ENCODE measurements at places on chromosomes 5 and 9.

DNA sequence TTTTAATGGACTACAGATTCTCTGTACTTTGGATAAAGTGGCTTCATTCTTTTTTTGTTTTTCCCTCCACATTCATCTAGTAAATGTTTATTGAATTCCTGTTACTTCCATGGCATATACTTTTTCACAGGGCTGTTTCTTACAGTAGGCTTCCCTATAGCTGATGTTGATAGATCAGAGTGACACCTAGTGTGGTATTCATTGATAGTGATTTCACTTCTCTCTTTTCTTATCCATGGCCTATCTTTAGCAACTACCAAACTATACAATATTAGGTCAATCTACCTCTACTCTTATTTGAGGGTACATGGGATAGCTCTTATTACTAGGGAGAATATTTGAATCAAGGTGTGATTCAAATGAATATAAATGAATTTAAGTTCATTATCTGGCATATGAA, 35.8 kb downstream of the FSD1L start:
- DNase-seq = no peak

- DNase-seq = peak; percentile 89
Observed at GRCh38 chr5:177389241-177390169, 5.3 kb downstream of the SLC34A1 start.

DNA sequence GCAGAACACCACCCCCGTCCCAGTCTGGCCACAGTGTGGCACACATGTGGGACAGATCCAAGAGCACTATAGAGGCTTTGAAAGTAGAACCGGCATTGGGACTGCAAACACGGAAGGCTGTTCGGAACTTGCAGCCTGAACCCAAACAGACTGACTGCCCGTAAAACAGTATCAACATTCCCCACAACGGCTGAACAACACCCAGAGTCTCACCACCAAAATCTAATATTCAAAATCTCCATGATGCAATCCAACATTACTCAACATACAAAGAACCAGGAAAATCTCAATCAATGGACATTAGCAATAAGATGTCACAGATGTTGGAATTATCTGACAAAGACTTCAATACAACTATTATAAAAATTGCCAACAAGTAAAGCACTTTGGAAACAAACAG, 82.3 kb downstream of the ROR2 start:
- no peak for DNase-seq

GRCh38 chr5:173774271-173774761, 113.8 kb upstream of the CPEB4 start:
- no peak for DNase-seq

GRCh38 chr5:1937590-1937989, 54.9 kb upstream of the IRX4 start:
- no peak for DNase-seq

GRCh38 chr5:54009357-54009756, 301.0 kb downstream of the ARL15 start:
- no peak for DNase-seq

GRCh38 chr5:143871672-143872071, 59.7 kb downstream of the HMHB1 start:
- no peak for DNase-seq

DNA sequence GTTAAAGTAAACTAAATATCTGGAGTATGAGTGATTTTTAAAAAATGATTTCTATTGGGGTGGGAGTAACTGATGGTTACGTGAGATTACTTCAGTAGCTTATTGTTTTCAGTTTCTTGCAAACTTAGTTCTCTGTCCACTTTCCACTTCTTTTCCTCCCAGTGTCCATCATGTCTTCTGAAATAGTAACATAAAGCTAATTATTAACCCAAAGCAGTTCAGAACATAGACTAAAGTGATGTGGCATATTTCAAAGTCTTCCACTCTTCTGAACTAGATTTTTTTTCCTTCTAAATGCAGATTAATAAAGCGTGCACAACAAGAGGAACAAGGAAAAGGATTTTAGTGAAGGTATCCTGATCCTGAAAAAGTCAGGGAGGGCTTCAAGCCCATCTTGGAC, 114.1 kb downstream of the MAN2A1 start:
- no peak for DNase-seq

GRCh38 chr9:131487621-131488031, 15.1 kb upstream of the POMT1 start:
- no peak for DNase-seq

DNA sequence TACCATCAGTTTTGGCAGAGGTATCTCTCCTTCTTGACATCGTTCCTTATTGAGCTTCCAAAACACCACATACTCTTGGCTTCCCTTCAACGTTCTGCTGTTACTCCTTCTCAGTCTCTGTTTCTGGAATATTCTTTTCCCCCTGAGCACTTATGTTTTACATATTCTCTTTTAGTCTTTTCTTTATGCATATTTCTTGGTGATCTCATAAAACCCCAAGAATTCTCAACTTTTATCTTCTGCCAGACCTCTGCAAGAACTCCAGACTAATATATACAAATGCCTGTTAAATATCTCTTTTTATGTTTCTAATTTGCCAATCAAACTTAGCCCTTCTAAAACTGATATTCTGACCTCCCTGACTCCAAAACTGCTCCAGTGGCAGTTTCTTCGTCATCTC, 453.4 kb upstream of the CTNND2 start:
- no peak for DNase-seq

GRCh38 chr5:56432321-56432720, 199.2 kb upstream of the ANKRD55 start:
- DNase-seq = no peak

DNA sequence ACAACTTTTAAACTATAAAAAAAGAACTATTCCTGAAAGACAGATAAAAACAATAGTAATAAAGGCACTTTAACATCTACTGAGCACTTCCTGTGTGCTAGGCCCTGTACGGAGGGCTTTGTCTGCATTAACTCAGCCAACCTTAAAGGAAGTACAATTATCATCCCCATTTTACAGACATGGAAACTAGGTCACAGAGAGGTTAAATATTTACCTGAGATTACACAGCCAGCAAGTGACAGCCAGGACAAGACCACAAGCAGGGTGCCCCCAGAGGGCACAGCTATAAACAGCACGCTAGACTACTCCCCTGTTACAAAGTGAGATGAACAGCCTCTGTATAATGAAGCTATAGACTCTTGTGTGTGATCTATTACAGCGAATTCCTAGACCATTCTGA, 25.5 kb downstream of the DDX31 start:
- DNase-seq = no peak

GRCh38 chr5:135395451-135395850, 3.6 kb downstream of the MACROH2A1 start:
- DNase-seq = no peak

DNA sequence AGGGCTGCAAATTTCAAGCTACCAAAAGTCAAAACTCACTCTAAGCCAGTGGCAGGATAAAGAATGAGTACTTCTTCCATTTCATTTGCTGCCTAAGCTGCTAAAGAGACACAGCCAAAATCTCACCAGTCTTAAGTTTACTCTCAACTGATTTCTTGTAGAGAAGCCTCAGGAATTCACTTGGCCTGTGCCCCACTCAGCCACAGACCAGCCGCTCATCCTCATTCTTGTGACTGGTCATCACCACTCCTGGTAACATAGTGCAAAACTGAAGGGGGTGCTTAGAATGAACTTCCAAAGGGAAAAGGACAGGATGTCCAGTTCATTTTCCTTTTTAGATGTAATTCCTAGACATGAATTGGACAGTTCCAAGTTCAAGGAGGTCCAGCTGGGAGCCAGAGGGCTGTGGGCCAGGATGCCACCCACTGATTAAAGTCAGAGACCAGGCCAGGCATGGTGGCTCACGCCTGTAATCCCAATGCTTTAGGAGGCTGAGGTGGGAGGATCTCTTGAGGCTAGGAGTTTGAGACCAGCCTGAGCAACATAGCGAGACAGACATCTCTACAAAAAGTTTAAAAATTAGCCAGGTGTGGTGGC, 72.7 kb upstream of the RANBP3L start:
- DNase-seq = peak; percentile 89

DNA sequence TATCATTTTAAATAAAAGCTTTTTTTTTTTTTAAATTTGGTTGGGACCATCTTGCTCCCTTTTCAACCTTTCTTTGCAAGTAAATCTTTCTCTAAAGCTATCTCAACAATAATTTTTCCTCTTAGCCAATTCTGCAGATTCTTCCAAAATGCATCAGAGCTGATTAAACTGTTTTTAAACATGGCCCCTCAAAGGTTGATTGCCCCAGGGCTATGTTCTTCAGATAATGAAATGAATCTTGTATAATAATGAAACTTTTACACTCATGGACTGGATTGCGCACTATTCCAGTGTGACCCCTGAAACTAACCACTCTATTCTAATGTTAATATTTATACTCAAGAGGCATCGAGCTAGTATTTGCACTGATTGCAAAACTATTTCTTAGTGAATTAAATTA, 222.8 kb upstream of the PRDM9 start:
- no peak for DNase-seq

- peak; percentile 77 for DNase-seq
Observed at GRCh38 chr5:59588922-59589321, 304.6 kb downstream of the PDE4D start.

DNA sequence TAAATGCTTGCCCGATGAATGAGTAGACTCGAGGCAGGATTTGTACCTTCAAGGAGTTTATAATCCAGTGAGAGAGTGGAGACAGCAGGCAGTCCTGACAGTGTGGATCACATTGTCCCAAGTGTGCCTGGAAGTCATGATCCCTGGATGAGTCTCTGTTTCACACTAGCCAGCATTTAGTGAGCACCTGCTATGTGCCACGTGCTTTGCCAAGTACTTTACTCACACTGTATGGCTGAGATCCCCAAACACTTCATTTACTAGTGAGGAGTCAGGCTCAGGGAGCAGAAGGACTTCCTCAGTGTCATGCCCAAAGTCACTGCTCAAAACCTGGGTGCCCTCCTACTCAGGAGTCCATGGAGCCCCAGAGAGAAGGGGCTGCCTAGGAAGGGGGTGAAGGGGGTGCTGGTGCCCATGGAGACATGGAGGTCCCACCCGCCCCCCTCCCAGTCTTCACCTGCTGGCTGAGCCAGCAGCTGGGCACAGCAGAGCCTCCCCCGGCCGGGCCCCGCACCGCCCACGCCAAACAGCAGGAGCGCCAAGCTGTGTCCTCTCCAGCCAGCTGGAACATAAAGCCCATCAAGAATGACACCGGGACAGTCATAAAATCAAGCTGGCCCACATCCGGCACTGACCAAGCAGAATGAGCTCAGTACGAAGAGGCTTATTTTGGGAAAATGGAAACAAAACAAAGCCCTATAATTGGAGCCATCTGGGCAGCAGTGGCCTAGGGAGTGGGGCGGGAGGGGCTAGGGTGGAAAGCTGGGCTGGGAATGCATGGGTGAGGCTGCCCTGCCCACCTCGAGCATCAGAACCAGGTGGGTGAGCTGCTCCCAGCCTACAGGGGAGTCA, 10.6 kb downstream of the LAMC3 start:
- DNase-seq = peak; percentile 34

- DNase-seq = no peak
Observed at GRCh38 chr5:3352711-3353110, 242.9 kb upstream of the IRX1 start.

GRCh38 chr9:71690063-71690688, 78.1 kb downstream of the CEMIP2 start:
- peak; percentile 45 for DNase-seq

- no peak for DNase-seq
Observed at GRCh38 chr5:68273717-68274409, 58.3 kb downstream of the PIK3R1 start.

DNA sequence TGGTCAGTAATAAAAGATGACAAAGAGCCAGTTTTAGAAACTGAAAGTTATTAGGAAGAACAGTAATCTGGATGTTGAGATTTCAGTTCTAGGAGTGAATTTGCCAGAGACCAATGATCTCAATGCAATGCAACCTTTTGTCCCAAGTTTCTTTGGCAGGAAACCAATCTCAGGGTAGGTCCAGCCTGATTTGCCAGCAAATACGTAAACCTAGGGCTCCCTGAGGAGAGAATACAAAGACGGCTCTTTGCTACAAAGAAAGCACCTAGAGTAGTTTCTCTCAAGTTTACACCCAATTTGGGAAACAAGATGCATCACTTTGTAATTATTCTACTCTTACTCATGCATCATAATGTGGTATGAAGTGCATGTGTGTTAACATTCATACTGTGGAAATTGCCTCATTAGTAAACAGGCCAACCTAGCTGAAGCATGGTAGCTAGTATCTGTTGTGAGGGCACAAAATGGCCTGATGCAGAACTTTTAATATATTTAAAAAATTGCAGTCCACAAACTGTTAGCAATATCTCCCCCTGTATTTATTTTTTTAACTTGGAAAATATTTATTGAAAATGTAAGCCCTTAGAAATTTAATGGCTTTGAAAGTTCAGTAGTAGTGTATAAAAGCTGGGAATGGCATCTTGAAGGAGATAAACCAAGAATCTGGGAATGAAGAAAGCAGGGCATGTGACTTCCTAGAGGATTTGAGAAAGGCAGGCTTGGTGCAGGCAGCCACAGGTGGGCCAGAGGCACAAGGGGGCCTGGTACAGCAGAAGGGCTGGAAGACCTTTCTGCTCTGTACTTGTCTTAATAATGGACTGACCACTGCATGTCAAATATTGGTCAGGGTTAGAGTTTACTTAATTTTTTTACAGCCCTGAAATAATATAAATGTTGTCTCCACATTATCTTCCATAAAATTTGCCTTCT, 59.5 kb downstream of the MAST4 start:
- DNase-seq = no peak

DNA sequence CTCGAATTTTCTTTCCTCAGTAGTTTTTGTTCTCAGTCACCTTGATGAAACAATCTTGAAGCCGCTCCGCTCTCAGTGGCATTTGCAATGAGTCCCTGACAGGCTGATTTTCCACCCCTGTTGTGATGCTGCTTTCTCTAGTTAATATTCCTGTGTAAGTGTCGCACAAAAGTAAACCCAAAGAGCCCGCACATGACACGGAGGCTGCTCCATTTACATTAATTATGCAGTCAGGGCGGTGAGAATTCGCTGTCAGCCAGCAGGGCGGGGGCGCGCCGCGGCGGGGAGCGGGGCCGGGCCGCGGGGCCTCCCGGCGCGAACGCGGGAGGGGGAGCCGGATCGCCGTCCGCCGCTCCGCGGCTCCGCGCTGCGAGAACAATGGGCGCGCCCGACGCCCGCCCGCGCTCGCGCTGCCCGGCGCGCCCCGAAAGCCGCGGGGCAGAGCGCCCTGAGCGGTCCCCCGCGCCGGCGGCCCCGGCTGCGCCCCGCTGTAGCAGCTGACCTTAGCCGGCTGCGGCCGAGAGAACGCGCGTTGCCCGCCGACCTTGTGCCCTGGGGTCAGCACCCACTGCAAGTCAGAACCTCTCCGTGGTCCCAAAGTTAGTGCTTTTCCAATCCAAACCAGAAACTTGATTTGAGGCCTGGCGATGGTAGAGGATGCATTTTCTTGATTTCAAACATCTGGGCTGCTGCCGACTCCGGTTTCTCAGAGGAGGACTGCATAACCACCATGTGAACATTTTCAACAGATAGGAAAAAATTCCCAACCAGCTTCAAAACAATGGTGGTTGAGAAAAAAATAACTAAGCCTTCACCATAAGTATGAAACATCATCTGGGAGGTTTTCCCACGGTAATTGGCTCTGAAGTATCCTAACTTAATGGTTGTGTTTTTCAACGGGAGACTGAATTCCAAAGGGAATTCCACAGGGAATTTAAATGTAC, 142.6 kb downstream of the PBX3 start:
- peak; percentile 51 for DNase-seq

- DNase-seq = no peak
Observed at GRCh38 chr9:127222388-127223095, 42.0 kb upstream of the GARNL3 start.

GRCh38 chr5:57780961-57781325, 298.3 kb upstream of the ACTBL2 start:
- no peak for DNase-seq
